Stomach (tissue), 19 donors: ENCODE measurements at places on chromosomes 5 and 9. TPM values are rescaled to one million over a fixed set of nuclear protein-coding genes. Genes with fewer than 3 reads are reported as not detected.

- H3K36me3 ChIP-seq: no peaks in the 10 kb centered on the region
- no peak overlapping the region for H3K4me3 ChIP-seq
- H3K4me1 ChIP-seq: no peaks in the 10 kb centered on the region
- no peak for DNase-seq
Measured at GRCh38 chr9:74132986-74133385, 364.1 kb upstream of the RORB start.

The XRCC4 gene
- total RNA-seq: not detected

DNA sequence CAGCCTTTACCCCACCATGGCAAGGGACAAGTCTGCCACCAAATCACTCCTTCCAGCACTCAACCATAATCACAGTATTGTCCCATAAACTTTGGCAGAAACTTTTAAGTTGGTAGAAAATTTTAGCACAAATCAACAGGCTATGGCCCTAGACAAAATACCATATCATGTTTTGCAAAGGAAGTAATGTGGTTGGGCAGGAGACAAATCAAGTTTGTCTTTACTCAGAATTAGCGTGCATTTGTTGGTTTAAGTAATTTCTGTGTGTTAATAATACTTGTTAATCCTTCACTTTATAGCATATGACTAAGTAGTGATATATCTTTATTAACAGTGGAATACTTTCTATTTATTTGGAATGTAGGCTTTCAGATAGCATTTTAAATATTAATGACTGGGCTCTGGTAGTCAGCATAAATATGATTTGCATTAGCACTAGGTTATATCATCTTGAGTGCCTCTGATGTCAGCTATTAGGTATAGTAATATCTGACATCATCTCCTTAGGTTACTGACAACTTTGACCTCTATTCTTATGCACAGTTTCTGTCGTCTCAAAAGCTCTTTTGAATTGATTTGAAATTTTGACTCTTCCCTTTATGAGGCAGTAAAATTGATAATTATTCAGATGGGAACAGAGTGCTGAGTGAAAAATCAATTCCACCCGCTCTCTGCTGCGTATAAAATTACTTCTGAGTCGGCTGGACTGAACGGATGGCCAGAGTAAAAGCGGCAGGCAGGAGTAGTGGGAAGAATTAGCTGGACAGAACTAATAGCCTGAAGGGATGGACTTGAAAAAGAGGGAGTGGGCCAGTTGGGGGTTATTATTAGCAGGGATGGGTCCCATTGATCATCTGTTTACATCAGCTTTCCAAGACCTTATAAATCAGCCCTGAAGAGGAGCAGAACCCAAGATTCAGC is 40.1 kb upstream of the TLX3 start:
- no peaks in the 10 kb centered on the region for H3K27me3 ChIP-seq
- DNase-seq: no peak
- H3K27ac ChIP-seq: no peak overlapping the region
- no peaks in the 10 kb centered on the region for H3K4me1 ChIP-seq

DNA sequence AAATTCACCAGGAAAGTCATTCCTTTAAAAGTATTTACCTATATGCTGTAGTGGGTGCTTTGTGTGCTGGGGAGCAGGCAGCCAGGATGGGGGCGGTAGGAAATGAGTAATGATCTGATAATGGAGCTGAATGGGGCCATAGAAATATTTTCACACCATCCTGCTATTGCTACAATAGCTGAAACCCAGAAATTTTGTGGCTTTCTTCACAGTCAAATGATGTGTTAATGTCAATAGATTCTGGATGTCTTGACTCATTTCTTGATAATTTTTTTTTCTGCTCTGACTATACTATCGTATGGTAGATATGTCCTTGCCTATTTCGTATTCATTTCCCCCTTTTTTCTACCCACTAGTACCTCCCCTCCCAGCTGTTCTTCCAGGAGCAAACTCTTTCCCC is 59.5 kb downstream of the RORB start:
- no peaks in the 10 kb centered on the region for H3K27me3 ChIP-seq
- H3K4me1 ChIP-seq: no peaks in the 10 kb centered on the region
- no peak for DNase-seq
- no peak overlapping the region for H3K27ac ChIP-seq

DNA sequence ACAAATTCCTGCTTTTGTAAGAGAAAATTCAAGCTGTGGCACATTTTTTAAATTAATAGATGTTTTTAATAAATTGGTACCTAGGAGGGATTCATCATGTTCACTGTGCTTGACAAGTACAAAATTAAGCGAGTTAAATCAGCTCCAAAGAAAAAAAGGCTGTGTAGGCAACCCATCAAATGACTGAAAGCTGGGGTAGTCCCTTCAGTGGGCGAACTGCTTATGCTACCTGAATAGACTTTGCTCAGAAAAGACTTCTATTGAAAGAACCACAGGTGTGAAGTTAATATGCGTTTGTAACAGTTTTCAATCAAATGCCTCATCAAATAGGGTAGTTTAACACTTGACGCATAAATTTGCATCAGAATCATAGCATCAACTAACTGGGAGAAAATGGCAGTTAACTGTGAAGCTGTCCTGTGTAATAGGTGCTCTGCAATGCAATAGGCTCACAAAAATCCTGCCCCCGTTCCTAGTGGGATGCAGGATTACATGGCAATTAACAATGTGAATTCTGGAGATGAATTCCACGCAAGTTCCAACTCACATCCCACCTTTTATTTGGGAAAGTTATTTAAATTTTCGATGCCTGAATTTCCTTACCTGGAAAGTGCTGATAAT is 14.4 kb upstream of the ARL15 start:
- no peaks in the 10 kb centered on the region for H3K36me3 ChIP-seq
- no peaks in the 10 kb centered on the region for H3K4me1 ChIP-seq
- H3K27me3 ChIP-seq: no peaks in the 10 kb centered on the region

The BSPRY gene
- total RNA-seq: 60.3 TPM

The LCN2 gene
- 756 TPM for total RNA-seq

The CER1 gene
- not detected for total RNA-seq

DNA sequence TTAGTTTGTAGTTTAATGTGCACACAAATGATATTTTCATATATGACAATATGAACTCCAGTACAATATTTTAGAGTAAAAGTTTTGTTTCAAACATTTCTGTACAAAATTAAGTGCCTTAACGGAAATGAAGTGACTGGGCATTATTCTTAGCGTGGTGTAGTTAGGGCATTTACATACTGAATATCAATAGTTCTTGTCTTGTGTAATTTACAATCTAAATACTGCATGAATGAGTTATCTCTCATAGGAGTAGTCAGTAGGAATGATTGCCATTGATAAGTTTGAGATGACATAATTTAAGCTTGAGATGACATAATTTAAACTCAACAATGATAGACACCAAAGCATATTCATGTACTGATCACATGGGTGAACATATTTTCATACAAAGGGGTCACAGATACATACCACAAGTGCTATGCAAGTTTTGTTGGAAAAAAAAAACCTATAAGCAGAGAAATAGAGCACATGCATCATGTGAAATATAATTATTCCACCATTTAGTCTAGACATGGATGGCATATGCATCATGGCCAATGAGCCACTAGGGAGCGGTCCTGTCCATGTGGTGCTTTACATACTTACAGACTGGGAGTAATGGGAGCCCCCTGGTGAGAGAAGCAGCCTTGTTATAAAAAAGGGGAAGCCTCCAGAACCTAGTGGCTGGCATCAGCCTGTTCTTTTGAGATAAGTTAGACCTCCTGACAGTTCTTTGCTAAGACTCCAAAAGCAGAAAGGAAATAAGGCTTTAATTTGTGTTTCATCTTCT is 1523.9 kb downstream of the MAT2B start:
- no peaks in the 10 kb centered on the region for H3K4me1 ChIP-seq
- H3K4me3 ChIP-seq: no peak overlapping the region
- DNase-seq: no peak

DNA sequence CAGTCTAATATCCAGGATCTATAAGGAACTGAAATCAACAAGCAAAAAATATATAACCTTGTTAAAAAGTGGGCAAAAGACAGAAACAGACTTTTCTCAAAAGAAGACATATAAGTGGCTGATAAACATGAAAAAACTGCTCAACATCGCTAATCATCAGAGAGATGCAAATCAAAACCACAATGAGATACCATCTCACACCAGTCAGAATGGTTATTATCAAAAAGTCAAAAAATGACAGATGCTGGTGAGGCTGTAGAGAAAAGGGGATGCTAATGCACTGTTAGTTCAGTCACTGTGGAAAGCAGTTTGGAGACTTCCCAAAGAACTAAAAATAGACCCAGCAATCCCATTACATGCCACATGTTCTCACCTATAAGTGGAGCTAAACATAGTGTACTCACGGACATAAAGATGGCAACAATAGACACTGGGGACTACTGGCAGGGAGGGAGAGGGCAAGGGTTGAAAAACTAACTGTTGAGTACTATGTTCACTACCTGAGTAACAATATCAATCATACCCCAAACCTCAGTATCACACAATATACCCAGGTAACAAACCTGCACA is 11.7 kb upstream of the TSSK1B start:
- no peak for DNase-seq
- no peak overlapping the region for H3K27ac ChIP-seq
- no peaks in the 10 kb centered on the region for H3K4me1 ChIP-seq
- H3K27me3 ChIP-seq: no peaks in the 10 kb centered on the region
- H3K36me3 ChIP-seq: no peaks in the 10 kb centered on the region

The ORM2 gene
- 2.0 TPM for total RNA-seq

The POMT1 gene
- total RNA-seq: 15.4 TPM

The NRG2 gene
- total RNA-seq: 2.7 TPM

DNA sequence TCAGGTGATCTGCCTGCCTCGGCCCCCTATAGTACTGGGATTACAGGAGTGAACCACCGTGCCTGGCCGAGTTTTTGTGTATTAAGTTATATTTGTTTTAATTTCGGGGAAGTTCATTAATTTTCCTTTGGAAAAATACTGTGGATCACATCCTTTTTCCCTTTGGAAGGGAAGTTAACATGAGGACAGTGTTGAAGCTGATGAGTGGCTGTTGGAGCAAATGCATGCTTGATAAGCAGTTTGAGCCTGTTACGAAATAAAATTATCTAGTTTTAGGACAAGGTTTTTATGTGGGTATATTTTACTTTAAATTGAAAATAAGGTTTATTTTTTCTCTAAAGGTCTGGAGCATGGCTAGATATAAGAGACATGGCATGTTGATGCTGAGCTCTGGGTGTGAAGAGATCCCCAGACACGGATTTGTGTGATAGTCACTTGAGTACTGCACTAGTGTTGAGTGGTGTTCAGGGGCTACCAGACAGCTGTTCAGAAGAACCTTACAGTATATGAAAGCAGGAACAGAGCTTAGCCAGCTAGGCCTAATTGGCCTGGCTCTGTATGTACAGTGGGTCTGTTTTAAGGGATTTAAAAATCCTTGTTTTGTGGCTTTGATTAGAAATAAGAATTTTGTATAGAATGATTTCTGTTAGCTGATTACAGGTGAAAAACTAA is 17.4 kb downstream of the LMNB1 start:
- no peaks in the 10 kb centered on the region for H3K36me3 ChIP-seq
- no peaks in the 10 kb centered on the region for H3K27me3 ChIP-seq
- no peaks in the 10 kb centered on the region for H3K4me1 ChIP-seq
- no peak overlapping the region for H3K4me3 ChIP-seq
- DNase-seq: no peak

DNA sequence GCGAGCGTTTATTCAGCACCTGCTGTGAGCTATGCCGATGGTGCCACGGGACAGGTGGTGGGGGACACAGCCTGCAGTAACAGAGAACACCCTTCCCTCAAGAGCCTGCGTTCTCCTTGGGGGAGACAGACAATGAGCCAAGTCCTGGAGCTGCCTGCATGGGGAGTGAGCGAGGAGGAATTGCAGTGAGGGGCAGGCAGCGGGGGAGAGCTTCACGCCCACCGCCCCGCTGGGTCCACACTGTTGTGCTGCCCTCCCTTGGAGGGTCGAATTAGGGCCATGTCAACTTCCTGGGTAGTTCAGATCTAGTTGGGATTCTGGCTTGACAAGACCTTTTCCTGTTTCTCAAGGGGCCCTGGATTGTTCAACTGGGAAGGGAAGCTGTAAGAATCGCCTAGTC is 55.5 kb upstream of the N4BP3 start:
- no peaks in the 10 kb centered on the region for H3K4me1 ChIP-seq
- H3K27me3 ChIP-seq: peaks cover 18% of the 10 kb centered on the region
- H3K27ac ChIP-seq: no peak overlapping the region
- H3K4me3 ChIP-seq: no peak overlapping the region
- no peaks in the 10 kb centered on the region for H3K36me3 ChIP-seq

GRCh38 chr5:1297243-1297642 is 2.4 kb upstream of the TERT start:
- no peak overlapping the region for H3K4me3 ChIP-seq
- no peak overlapping the region for H3K27ac ChIP-seq
- no peak for DNase-seq
- H3K36me3 ChIP-seq: no peaks in the 10 kb centered on the region

DNA sequence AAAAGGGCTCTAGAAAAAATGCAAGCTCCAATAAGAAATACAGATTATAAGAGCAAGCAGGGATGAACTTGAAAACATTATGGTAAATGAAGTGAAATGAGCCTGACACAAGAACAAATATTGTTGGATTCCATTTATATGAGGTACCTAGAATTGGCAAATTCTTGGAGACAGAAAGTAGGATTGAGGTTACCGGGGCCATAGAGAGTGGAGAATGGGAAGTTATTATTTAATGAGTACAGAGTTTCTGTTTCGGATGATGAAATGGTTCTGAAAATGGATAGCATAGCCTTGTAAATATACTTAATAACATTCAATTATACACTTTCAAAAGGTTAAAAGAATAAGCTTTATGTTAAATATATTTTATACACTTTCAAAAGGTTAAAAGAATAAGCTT is 75.6 kb upstream of the SLC12A2 start:
- H3K27me3 ChIP-seq: no peaks in the 10 kb centered on the region
- no peaks in the 10 kb centered on the region for H3K36me3 ChIP-seq
- peaks cover 11% of the 10 kb centered on the region for H3K4me1 ChIP-seq
- no peak overlapping the region for H3K27ac ChIP-seq
- no peak overlapping the region for H3K4me3 ChIP-seq

DNA sequence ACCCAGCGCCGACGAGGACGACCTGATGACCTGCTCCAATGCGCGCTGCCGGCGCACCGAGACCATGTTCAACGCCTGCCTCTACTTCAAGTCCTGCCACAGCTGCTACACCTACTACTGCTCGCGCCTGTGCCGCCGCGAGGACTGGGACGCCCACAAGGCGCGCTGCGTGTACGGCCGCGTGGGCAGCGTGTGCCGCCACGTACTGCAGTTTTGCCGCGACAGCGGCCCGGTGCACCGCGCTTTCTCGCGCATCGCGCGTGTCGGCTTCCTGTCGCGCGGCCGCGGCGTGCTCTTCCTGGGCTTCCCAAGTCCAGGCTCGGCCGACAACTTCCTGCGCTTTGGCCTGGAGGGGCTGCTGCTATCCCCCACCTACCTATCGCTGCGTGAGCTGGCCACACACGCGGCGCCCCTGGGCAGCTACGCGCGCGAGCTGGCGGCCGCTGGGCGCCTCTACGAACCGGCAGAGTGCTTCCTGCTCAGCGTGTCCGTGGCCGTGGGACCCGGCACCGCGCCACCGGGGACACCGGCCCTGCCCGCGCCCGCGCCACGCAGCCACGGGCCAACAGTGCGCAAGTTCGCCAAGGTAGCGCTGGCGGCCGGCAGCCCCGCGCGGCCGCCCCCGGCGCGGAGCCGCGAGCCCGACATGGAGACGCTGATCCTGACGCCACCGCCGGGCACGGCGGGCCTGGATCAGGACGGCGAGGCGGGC is 2.7 kb upstream of the PHPT1 start:
- peak overlapping the region; percentile 55 for H3K4me3 ChIP-seq
- peaks cover 63% of the 10 kb centered on the region for H3K4me1 ChIP-seq
- no peak overlapping the region for H3K27ac ChIP-seq
- H3K36me3 ChIP-seq: peaks cover 10% of the 10 kb centered on the region

GRCh38 chr9:71986900-71987299 is 73.5 kb downstream of the C9orf57 start:
- H3K36me3 ChIP-seq: no peaks in the 10 kb centered on the region
- no peak overlapping the region for H3K4me3 ChIP-seq
- H3K4me1 ChIP-seq: no peaks in the 10 kb centered on the region
